Cortex of kidney (tissue), 1 donor: ENCODE measurements at places on chromosomes 6 and 20.

- DNase-seq, result no peak
Measured at GRCh38 chr6:161301338-161301737, 27.5 kb upstream of the AGPAT4 start.

DNA sequence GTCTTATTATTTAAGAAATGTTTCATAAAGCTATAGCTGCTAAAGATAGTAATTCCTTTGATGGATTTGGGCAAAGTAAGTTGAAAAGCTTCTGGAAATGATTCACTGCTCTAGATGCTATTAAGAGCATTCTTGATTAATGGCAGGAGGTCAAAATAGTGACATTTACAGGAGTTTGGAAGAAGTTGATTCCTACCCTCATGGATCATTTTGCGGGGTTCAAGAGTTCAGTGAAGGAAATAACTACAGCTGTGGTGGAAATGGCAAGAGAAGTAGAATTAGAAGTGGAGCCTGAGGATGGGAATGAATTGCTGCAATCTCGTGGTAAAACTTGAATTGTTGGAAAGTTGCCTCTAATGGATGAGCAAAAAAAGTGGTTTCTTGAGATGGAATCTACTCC is 316.1 kb downstream of the UTRN start:
- no peak for DNase-seq

DNA sequence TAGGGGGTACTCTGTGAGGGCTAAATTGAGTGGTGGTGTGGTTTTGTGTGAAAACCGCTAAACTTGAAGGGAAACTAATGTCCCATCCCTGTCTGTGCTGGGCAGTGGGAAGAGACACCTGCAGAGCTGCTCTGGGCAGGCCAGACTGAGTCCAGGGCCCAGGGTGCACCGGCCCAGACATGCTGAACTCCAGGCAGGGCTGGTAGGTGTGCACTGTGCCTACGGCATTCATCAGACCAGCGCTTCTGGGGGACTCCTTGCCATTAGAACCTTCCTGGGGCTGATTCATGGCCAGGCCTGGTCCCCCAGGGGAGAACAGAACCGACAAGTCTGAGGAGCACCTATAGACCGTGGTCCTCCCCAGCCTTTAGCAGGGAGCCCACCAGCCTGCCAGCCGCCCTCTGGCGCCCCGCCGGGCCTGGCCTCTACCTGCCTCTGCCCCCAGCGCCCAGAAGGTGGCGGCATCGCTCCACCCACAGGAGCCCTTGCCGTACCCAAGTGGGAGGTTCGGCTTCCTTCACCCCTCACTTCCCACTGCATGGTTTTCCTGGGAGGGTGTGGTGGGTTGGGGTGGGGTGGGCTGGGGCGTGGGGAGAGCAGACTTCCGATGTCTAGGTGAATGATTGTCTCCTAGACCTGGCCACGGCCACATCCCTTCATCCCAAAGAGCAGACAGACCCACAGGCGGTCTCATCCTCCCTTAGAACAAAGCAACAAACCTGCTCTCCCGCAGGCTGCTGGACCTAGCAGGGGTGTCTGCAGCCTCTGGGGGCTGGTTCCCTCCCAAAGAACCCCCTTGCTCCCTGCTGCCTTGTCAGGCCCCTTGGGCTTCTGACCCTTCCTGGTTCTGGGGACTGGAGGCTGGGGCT is 15.5 kb downstream of the CCDC167 start:
- DNase-seq, result no peak

GRCh38 chr6:14121936-14122344 is 4.4 kb downstream of the CD83 start:
- no peak for DNase-seq

DNA sequence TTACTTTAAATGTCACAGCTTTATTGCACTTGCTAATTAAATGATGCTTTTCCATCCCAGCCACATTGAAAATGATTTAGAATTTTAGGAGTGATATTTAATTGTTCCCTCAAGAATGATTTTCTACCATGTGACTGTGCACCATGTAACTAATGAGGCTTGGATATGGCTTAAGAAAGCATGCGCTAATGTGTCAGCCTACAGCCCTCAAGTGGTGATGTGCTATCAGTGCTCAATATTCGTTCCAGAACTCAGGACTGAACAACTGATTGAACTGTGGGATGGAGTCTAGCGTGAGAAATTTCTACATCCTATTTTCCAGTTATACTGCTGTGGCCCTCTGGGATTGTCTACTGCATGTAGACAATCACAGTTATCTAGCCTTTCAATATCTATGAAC is 71.5 kb downstream of the PKIB start:
- no peak for DNase-seq

DNA sequence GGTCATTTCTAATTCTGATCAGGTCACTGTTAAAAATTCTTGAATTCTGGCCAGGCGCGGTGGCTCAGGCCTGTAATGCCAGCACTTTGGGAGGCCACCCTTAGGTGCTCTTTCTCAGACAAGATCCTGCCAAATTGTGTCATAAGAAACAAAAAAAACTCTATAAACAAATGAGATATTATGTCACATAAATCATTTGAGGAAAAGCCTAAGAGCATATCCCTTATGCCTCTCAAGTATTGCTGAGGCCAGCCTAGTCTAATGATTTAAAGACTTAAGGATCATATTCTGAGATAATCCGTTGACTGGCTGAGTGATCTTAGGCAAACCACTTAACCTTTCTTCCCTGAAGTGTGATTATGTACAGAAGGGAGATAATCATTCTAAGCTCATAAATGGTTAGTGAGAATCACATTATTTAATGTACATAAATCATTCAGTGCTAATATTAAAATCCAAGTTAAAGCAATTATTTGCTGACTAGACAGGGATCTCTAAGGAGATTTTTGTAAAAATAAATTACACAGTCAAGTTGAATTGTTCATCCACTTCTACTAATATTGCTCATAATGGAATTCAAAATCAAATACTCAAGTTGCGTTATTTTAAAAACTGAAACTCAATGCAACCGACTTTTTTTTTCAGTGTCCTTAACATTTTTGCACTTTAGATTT is 365.4 kb downstream of the PHF3 start:
- DNase-seq, result no peak

DNA sequence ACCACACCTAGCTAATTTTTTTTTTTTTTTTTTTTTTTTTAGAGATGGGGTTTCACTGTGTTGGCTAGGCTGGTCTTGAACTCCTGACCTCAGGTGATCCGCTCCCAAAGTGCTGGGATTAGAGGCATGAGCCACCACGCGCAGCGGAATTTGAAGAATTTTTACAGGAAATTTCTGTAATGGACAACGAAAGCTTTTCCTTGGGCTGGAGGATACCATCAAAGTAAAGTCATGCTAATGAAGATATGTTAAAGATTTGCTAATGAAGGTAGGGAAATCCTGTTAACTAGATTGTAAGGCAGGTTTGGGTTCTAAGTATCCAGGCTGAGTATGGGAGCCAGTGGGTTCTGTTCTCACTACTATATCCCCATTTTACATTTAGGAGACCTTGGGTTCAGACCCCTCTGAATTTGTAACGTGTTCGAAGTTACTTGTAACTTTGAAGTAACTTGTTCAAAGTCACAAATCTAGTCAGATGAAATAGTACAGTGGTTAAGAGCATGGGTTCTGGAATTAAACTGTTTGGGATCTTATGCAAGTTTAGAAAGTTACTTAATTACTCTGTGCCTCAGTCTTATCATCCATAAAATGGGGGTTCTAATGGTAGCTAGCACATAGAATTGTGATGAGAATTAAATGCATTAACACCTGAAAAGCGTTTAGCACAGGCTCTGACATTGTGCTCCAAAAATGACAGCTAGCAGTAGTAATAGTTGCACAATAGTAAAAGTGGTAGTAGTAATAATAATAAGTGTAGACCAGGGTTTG is 123.4 kb upstream of the GPR6 start:
- no peak for DNase-seq

GRCh38 chr20:1509237-1509636 is 18.0 kb upstream of the SIRPB2 start:
- no peak for DNase-seq

- no peak for DNase-seq
Measured at GRCh38 chr6:156582509-156582992, 194.6 kb upstream of the ARID1B start.

DNA sequence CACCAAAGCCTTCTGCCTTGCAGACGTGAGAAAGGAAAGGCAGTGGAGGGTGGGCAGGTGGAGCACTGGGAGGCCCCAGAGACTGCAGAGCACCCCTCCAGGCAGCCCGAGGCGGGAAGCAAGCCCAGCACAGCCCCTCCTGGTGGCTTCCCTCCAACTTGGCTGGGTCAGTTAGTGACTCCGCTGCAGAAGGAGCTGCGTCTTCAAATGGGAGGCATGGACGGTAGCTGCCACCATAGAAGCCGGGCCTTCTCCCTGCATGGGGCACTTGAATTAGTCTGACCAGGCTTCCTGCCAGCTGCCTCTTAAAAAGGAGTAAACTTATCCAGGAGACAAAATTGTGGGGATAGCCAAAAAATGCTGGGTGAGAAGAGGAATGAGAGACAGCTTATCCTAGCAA is 88.0 kb upstream of the RPS6KA2 start:
- no peak for DNase-seq

GRCh38 chr20:51579137-51579536 is 36.6 kb upstream of the NFATC2 start:
- no peak for DNase-seq

- no peak for DNase-seq
Measured at GRCh38 chr6:21198032-21198640, 395.4 kb upstream of the SOX4 start.

GRCh38 chr6:134402372-134402984 is 84.6 kb upstream of the SGK1 start:
- DNase-seq, result no peak

DNA sequence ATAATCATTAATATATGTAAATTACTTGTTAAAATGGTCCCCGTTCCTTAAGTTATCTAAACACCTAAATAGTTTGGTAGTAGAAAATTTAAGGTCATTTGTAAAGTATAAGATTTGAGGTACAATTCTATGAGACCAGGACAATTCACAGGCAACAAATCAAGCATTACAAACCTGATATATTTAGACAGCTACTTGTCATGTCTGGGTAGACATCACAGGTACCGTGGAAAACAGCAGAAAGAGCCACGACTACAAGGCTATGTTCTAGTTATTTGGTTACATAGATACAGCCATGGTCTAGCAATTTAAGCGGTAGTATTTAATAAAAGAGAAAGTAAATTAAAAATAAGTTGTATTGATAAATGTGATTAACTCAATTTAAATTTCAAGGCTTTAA is 393.1 kb upstream of the ID4 start:
- DNase-seq, result no peak

- DNase-seq, result no peak
Measured at GRCh38 chr20:21048841-21049273, 57.3 kb downstream of the LINC00237 start.

GRCh38 chr6:168517742-168518347 is 76.9 kb downstream of the SMOC2 start:
- DNase-seq, result no peak

- no peak for DNase-seq
Measured at GRCh38 chr20:43124241-43124640, 65.5 kb downstream of the PTPRT start.

DNA sequence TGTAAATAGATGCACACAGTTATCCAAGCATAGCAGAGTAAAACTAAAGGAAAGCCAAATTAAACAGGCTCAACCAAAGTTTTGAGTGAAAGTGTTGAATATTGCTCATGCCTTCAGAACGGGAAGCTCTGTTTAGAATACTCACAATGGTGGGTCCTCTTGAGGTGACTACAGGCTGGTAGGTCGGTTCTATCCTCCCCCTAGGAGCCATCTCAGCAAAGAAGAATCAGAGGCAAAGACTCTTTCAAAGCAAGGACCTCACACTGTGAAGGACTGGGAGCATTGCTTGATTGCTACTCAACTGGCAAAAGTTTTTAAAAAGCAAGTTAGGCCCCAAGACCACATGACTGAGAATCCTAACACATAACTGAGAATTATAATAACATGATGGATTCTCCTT is 88.4 kb upstream of the JAG1 start:
- DNase-seq, result no peak

- no peak for DNase-seq
Measured at GRCh38 chr20:21017528-21018085, 88.6 kb downstream of the LINC00237 start.

DNA sequence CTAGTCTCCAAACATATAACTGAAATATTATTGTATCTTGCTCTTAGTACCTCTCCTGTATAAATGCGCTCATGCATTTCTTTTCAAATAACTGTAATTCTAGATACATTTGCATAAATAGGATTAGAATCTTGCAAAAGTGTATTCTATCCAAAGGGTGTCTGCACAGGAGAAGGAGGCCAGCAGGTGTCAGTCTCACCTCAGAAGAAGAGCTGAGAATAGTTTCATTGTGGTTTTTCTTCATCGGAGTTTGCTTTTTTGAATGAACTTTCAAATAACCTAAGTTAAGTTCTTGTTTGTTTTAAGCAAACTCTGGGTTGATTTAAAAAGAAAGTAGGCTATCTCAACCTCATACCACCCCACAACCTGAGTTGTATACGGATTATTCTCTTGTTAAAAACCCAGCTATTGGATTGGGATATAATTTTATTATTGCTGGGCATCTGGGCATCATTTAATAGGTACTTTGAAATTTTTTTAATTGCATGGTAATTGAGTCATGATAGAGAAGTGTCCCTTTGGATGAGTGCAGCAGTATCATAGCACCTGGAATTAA is 125.0 kb upstream of the MLIP start:
- DNase-seq, result no peak

DNA sequence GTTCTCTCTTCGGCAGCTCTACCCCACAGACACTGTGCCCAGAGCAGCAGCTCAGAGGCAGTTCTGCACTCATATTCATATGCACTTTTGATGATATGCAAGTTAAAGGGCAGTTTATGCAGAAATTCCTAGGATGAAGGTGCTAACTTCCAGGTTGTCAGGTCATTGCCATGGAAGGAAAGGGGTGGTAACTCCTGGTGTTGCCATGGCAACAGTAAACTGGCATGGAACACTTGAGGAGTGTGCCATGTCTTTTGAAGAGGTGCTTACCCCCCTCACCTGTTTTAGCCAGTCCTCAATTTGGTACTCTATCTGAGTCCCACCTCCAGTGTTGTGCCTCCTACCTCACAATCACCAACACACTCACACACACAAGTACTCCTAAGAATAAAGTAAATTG is 539.4 kb upstream of the BTBD3 start:
- no peak for DNase-seq

- DNase-seq, result no peak
Measured at GRCh38 chr6:12893036-12893435, 176.5 kb downstream of the PHACTR1 start.

- no peak for DNase-seq
Measured at GRCh38 chr6:170423814-170424603, 117.5 kb downstream of the FAM120B start.

DNA sequence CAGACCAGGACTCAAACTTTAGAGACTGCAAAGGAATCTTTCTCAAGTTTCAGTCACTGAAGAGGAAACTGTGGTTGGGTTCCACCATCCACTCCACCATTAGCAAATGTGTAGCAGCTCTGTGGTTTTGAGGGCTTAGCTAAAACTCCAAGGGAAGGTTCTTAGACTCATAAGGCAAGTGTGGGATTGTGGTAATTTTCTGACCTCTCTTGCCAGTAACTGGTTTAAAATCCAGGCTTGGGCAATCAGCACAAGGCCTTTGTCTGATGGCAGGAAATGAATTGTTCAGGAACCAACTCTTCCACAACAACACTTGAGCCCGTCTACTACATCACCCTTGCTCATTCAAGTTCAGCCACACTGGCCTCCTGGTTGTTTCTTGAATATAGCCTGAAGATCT is 68.6 kb upstream of the FBXL4 start:
- no peak for DNase-seq
